ENCODE measurements at places on chromosomes 4 and X. TPM values are rescaled to one million over a fixed set of nuclear protein-coding genes. Genes with fewer than 3 reads are reported as not detected.

The CDKL2 gene
- total RNA-seq = 3.1 TPM

- DNase-seq = no peak
These were observed 158.3 kb downstream of the SLC4A4 start for GRCh38 chr4:71497078-71497477.

GRCh38 chrX:133364196-133364595 lies 51.1 kb downstream of the GPC4 start:
- no peak for DNase-seq

DNA sequence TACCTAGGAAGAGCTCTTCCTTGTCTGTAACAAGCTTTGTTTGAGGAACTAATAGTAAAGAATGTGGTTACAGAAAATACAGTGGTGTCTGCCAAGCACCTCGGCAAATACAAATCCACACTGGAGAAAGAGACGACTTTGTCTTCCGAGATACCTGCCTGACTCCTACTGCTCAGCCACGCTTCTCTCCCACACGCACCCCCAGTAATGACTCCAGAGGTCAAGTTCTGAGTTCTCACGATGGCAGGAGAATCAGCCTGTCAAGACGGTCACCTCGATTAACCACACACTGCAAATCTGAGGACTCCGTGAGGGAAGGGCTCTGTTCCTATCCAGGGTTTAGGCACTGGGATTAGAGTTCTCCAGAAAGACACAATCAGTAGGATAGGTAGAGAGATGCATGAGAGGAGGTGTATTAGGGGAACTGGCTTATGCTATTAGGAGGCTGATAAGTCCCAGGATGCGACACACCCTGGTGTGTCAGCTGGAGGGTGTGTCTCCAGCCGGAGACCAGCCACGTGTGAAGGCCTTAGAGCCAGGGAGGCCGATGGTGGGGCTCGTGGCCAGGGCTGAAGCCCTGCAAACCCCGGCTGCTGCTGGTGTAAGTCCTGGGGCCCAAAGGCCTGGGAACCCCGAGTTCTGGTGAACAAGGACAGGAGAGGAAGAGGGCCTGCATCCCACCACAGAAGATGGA lies 8.4 kb upstream of the TRIML2 start:
- DNase-seq = no peak

DNA sequence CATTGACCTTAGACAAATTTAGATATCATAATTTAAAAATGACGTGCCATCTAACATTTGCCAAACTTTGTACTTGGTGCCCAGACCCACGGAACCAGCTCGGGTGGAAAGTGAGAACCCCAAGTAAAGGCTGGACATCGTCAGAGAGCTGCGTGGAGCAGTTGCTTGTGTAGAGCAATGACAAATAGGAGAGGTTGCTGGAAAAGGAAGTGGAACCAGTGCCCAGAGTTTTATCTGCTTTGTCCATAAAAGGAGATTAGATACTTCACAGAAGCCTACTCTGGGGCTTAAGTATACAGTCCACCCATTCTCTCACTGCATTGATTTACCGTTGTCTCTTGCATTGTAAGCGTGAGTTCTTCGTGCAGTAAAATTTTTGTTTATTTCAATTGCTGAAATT lies 5.4 kb upstream of the TBC1D1 start:
- no peak for DNase-seq

The SHOX gene
- not detected for total RNA-seq

GRCh38 chr4:18840481-18840880 lies 818.9 kb upstream of the LCORL start:
- DNase-seq = no peak

DNA sequence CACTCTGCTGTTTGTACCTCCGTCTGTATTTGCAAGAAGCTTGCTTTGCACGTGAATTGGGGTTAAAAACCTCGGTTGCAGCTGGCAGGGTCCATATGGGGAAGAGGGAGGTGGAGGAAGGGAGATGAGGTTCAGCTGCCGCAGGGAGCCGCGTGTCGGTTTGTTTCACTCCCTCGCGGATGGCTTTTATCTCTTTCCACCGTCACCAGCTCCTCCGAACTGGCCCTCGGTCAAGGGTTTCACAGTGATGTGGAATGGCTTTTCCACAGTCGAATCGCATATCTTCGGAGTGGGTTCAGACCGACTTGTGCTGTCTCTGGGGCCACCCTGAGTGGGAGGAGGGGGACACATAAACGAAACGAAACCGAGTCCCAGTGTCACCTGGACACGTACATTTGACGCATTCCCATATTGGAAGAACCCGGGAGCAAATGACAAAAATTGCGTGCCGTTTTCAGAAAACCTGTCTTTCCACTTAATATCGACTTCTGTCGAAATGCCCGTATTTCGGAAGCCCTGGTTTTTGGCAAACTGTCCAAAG lies 929 bp downstream of the ZBTB33 start:
- no peak for DNase-seq

DNA sequence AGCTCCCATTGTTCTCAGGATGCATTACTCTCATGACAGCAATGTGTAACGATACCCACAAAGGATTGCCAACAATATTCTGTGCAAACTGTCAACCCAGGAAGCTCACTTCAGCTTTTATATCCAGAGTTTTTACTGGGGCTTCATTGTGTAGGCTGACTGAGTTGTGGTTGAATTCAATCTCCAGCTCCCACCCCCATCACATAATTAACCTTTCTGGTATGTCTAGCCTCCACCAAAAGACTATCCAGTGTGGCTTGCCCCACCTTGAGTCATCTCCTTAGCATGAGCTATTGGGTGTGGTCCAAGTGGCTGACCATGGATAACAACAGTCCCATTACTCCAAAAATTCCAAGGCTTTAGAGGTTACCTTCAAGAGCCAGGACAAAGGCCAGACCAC lies 17.7 kb upstream of the TAB3 start:
- no peak for DNase-seq

- DNase-seq = no peak
These were observed 285.0 kb upstream of the AADAT start for GRCh38 chr4:170374770-170375169.

GRCh38 chr4:52576326-52576725 lies 82.8 kb downstream of the USP46 start:
- DNase-seq = no peak

GRCh38 chr4:93183576-93183975 lies 645.0 kb upstream of the ATOH1 start:
- no peak for DNase-seq

Measured in thoracic aorta (tissue), 2 donors.